MCF 10A (cell line): ENCODE measurements at places on chromosomes 6 and 20. TPM values are rescaled to one million over a fixed set of nuclear protein-coding genes. Genes with fewer than 3 reads are reported as not detected.
A peak's percentile ranks its signal among the peaks of the same experiment; 100 is the strongest.

DNA sequence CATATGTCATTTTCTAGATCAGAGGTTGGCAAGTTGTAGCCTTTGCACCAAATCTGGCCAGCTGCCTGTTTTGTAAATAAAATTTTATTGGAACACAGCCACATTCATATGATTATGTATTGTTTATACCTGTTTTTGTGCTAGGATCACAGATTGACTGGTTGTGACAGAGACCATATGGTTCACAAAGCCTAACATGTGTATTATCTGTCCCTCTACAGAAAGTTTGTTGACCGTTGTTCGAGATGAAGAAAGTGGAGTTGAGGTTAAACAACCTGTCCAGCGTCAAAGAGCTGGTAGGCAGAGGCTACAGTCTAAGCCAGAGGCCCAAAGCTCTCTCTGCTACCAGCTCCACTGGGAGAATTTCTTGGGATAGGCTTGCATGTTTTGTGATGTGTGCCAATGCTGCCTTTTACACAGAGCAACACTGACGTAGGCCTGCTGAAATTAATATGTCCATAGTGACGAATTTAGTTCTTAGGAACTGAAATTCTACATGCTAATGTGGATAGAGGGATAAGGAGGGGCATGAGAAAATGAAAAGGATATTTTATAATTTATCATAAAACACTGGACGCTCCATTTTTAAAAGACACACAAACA lies 11.7 kb upstream of the IGF2R start:
- no peak for DNase-seq
- H3K4me1 ChIP-seq: peaks cover 29% of the 10 kb centered on the region
- no peaks in the 10 kb centered on the region for H3K27me3 ChIP-seq

DNA sequence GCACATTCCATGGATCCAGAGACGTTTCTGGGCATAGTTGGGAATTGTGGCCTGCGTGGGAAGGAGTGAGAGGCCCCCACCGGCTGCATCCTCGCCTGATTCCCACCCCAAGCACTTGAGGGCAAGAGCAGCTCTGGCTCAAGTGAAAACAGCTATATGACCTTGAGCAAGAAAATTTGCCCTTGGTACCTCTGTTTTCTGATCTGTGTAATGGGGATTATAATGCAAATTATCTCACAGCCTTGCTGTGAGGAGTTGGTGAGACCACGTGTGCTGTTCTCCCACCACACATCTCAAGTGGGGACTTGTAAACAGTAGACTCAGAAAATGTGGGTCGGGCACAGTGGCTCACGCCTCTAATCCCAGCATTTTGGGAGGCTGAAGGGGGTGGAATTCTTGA lies 602 bp downstream of the TGM6 start:
- DNase-seq: no peak
- no peak overlapping the region for H3K4me3 ChIP-seq
- H3K4me1 ChIP-seq: peaks cover 5% of the 10 kb centered on the region
- no peaks in the 10 kb centered on the region for H3K36me3 ChIP-seq
- no peak overlapping the region for H3K27ac ChIP-seq

GRCh38 chr6:42740725-42741124 lies 5.2 kb downstream of the TBCC start:
- H3K36me3 ChIP-seq: peaks cover 5% of the 10 kb centered on the region
- DNase-seq: no peak
- no peaks in the 10 kb centered on the region for H3K27me3 ChIP-seq
- peaks cover 10% of the 10 kb centered on the region for H3K4me1 ChIP-seq
- H3K27ac ChIP-seq: no peak overlapping the region

DNA sequence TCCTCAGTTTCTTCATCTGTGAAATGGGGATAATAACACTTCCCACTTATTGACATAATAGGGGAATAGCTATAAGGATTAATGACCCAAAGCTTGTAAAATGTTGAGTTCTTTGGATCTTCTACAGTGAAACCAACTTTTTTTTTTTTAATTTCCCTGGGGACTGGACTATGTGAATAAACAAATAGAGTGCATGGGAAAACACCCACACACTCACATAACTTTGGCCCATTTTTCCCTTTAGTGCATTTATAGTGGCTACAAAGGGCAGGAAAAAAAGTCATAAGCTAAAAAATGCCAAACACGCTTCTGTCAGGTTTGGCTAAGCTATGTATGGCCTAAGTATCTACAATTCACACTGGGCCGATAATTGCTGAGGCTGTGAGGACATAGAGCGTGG lies 406.2 kb upstream of the JAG1 start:
- DNase-seq: no peak
- no peaks in the 10 kb centered on the region for H3K36me3 ChIP-seq

GRCh38 chr6:20404641-20405032 lies 3.0 kb downstream of the E2F3 start:
- H3K36me3 ChIP-seq: peaks cover 18% of the 10 kb centered on the region
- no peaks in the 10 kb centered on the region for H3K27me3 ChIP-seq
- peak overlapping the region; percentile 77 for H3K27ac ChIP-seq
- peak overlapping the region; percentile 98 for H3K4me3 ChIP-seq
- peaks cover 4% of the 10 kb centered on the region for H3K4me1 ChIP-seq

- no peak for DNase-seq
- no peaks in the 10 kb centered on the region for H3K27me3 ChIP-seq
- H3K4me1 ChIP-seq: peaks cover 5% of the 10 kb centered on the region
- H3K36me3 ChIP-seq: no peaks in the 10 kb centered on the region
- H3K27ac ChIP-seq: no peak overlapping the region
These were observed 66.5 kb upstream of the TENT5A start for GRCh38 chr6:81818901-81819361.

- peaks cover 81% of the 10 kb centered on the region for H3K36me3 ChIP-seq
- H3K4me1 ChIP-seq: no peaks in the 10 kb centered on the region
- peak overlapping the region; percentile 54 for H3K27ac ChIP-seq
- no peak for DNase-seq
- no peaks in the 10 kb centered on the region for H3K27me3 ChIP-seq
- H3K4me3 ChIP-seq: no peak overlapping the region
These were observed 37.2 kb downstream of the HM13 start for GRCh38 chr20:31551163-31552081.

DNA sequence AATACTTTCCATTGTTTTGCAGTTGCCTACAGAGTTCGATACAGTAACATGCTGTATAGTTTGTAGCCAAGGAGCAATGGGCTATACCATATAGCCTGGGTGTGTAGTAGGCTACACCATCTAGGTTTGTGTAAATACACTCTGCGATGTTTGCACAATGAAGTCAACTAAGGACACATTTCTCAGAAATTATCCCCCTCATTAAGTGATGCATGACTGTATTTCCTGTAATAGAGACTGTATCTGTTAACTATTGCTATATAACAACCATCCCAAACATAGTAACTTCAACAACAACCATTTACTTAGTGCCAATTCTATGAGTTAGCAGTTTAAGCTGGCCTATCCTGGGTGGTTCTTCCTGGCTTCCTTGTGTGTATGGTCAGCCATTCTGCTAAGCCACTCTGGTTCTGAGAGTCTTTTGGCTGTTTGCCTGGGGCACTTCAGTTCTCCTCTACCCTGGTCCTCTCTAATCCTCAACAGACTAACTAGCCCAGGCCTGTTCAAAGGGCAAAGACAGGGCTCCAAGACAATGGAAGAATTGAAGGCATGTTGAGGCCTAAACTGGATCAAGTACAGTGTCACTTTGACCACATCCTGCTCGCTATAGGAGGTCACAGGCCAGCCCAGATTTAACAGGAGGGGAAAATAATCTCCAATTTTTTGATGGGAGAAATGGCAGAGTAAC lies 124.0 kb downstream of the PLCB1 start:
- peak overlapping the region; percentile 17 for H3K27ac ChIP-seq
- H3K4me3 ChIP-seq: no peak overlapping the region
- no peaks in the 10 kb centered on the region for H3K27me3 ChIP-seq
- peaks cover 16% of the 10 kb centered on the region for H3K4me1 ChIP-seq
- DNase-seq: peak; percentile 42
- no peaks in the 10 kb centered on the region for H3K36me3 ChIP-seq

GRCh38 chr20:22383156-22383555 lies 201.2 kb downstream of the FOXA2 start:
- peak overlapping the region; percentile 90 for H3K27ac ChIP-seq
- H3K4me3 ChIP-seq: peak overlapping the region; percentile 31
- H3K36me3 ChIP-seq: no peaks in the 10 kb centered on the region
- peaks cover 53% of the 10 kb centered on the region for H3K4me1 ChIP-seq
- DNase-seq: no peak

DNA sequence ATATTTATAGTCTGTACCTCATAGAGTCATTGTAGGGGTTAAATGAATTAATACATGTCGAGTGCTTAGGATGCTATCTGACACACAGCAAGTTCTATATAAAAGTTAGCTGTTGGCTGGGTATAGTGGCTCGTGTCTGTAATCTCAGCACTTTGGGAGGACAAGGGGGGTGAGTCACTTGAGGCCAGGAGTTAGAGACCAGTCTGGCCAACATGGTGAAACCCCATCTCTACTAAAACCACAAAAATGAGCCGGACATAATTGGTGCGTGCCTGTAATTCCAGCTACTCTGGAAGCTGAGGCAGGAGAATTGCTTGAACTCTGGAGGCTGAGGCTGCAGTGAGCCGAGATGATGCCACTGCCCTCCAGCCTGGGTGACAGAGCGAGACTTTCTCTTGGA lies 222.9 kb downstream of the UBE3D start:
- no peak overlapping the region for H3K4me3 ChIP-seq
- no peak overlapping the region for H3K27ac ChIP-seq
- no peaks in the 10 kb centered on the region for H3K27me3 ChIP-seq
- no peaks in the 10 kb centered on the region for H3K36me3 ChIP-seq
- no peaks in the 10 kb centered on the region for H3K4me1 ChIP-seq
- DNase-seq: peak; percentile 46

DNA sequence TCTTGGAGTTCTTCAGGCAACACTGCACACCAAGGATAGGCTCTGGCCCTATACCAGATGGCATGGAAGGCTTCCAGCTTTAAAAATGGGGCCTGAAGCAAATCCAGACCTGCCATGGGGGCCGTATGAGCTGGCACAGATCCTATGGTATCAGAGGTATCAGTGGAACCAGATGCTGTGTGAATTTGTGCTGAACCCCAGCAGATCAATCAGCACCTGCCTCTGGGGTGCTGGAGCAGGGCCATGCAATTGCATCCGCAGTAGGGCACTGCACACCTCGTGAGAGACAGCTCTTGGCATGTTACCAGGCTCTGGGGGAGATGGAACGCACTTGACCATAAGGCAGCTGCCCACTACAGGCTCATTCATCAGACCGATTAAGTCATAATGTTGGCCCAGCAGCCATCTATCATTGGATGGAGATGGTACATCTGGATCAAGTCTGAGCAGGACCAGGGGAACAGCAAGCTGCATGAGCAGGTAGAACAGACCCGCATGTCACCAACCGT lies 221.5 kb downstream of the MYLK4 start:
- H3K4me3 ChIP-seq: no peak overlapping the region
- H3K27me3 ChIP-seq: no peaks in the 10 kb centered on the region
- no peak overlapping the region for H3K27ac ChIP-seq

GRCh38 chr6:100230953-100231316 lies 233.8 kb downstream of the SIM1 start:
- DNase-seq: peak; percentile 28
- no peak overlapping the region for H3K27ac ChIP-seq
- no peak overlapping the region for H3K4me3 ChIP-seq
- H3K27me3 ChIP-seq: no peaks in the 10 kb centered on the region

DNA sequence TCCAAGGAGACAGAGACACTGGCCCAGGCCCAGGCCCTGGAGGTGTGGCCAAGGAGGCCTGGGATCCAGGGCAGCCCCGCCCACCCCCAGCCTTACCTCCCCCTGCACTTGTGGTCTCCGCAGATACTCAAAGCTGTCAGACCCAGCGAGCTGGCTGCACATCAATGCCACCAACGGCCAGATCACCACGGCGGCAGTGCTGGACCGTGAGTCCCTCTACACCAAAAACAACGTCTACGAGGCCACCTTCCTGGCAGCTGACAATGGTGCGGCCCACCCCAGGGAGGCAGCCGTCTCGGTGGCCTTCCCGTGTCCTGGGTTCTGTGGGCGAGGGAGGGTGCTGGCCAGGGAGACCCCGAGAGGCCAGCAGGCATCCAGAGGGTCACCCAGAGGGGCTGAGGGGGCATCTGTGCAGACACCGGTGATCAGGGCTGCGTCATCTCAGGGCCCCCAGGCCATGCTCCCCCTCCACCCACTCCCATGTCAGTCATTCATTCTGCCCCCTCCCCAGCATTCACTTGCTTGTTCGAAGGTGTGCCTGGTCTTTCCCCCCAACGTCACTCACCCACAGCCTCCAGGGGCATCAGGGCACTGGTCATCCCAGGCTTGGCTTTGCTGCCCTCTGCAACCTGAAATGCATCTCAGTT lies 141.3 kb downstream of the TAF4 start:
- DNase-seq: no peak
- H3K4me1 ChIP-seq: peaks cover 9% of the 10 kb centered on the region

The THBD gene
- 15.4 and 36.2 TPM in 2 replicates for total RNA-seq

The KIAA1755 gene
- total RNA-seq: not detected in 2 replicates

The GJA1 gene
- total RNA-seq: not detected in 2 replicates

The LINC00237 gene
- not detected in 2 replicates for total RNA-seq

The MEI4 gene
- total RNA-seq: not detected in 2 replicates

The TINAG gene
- not detected in 2 replicates for total RNA-seq

The NRM gene
- 3.8 and 5.3 TPM in 2 replicates for total RNA-seq
